ENCODE measurements at places on chromosomes 12 and 14.

GRCh38 chr14:33796356-33796755 is 154.5 kb downstream of the EGLN3 start:
- no peak for ATAC-seq
- peaks cover 24% of the 10 kb centered on the region for H3K27me3 ChIP-seq
- H3K4me1 ChIP-seq, result peaks cover 40% of the 10 kb centered on the region
- H3K4me3 ChIP-seq, result no peak overlapping the region
- H3K36me3 ChIP-seq, result no peaks in the 10 kb centered on the region

- H3K4me1 ChIP-seq, result no peaks in the 10 kb centered on the region
- no peaks in the 10 kb centered on the region for H3K36me3 ChIP-seq
- ATAC-seq, result no peak
These were observed 41.7 kb upstream of the FRS2 start for GRCh38 chr12:69428351-69429073.

DNA sequence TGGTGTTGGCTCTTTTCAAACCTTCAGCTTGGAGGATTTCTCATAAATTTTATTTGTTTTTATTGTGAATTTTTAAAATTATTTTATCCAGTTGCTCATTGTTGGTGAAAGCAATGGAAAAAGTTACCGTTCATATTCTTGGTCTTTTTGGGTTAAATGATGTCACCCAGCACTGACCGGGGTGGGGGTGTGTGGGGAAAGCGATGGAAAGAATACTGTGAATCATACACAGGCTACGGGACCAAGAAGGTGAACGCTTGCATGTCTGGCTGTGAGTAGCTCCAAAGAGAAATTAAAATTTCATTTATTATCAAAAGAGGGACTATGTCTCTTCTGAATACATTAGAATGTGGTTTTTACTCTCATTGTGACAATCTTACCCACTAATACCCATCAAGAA is 430.1 kb downstream of the AEBP2 start:
- H3K4me3 ChIP-seq, result no peak overlapping the region
- no peaks in the 10 kb centered on the region for H3K27me3 ChIP-seq
- H3K27ac ChIP-seq, result no peak overlapping the region
- H3K36me3 ChIP-seq, result no peaks in the 10 kb centered on the region
- no peaks in the 10 kb centered on the region for H3K4me1 ChIP-seq

- no peak overlapping the region for H3K4me3 ChIP-seq
- no peaks in the 10 kb centered on the region for H3K27me3 ChIP-seq
- peaks cover 35% of the 10 kb centered on the region for H3K4me1 ChIP-seq
- no peaks in the 10 kb centered on the region for H3K36me3 ChIP-seq
These were observed 9.9 kb upstream of the LBHD2 start for GRCh38 chr14:103073876-103074728.

GRCh38 chr12:124939421-124940142 is 25.1 kb upstream of the UBC start:
- H3K27me3 ChIP-seq, result no peaks in the 10 kb centered on the region
- peak; percentile 84 for ATAC-seq
- peak overlapping the region; percentile 95 for H3K27ac ChIP-seq
- peak overlapping the region; percentile 20 for H3K4me3 ChIP-seq
- peaks cover 7% of the 10 kb centered on the region for H3K36me3 ChIP-seq

- no peak overlapping the region for H3K4me3 ChIP-seq
- no peak overlapping the region for H3K27ac ChIP-seq
- no peaks in the 10 kb centered on the region for H3K27me3 ChIP-seq
- no peak for ATAC-seq
- H3K36me3 ChIP-seq, result no peaks in the 10 kb centered on the region
These were observed 40.4 kb downstream of the TMCC3 start for GRCh38 chr12:94609917-94610443.

- no peak for ATAC-seq
- no peak overlapping the region for H3K4me3 ChIP-seq
- H3K36me3 ChIP-seq, result no peaks in the 10 kb centered on the region
- H3K27me3 ChIP-seq, result peaks cover 39% of the 10 kb centered on the region
- H3K4me1 ChIP-seq, result no peaks in the 10 kb centered on the region
These were observed 58.7 kb downstream of the TUNAR start for GRCh38 chr14:95935228-95935822.

GRCh38 chr12:69720750-69721149 is 17.9 kb upstream of the RAB3IP start:
- H3K27me3 ChIP-seq, result peaks cover 8% of the 10 kb centered on the region
- no peak for ATAC-seq
- no peaks in the 10 kb centered on the region for H3K4me1 ChIP-seq
- no peak overlapping the region for H3K27ac ChIP-seq
